ENCODE measurements at places on chromosomes 4 and X. TPM values are rescaled to one million over a fixed set of nuclear protein-coding genes. Genes with fewer than 3 reads are reported as not detected.

The RPS3A gene
- total RNA-seq, result 1,627 TPM

The NXF2 gene
- total RNA-seq, result not detected

The NALF2 gene
- total RNA-seq, result not detected

The CNGA1 gene
- total RNA-seq, result not detected

The SSX2 gene
- not detected for total RNA-seq

The LRCH2 gene
- 2.5 TPM for total RNA-seq

The TCEAL7 gene
- total RNA-seq, result 6.5 TPM

The APBB2 gene
- total RNA-seq, result 89.0 TPM

The ADGRL3 gene
- not detected for total RNA-seq

The MAGED4B gene
- 24.6 TPM for total RNA-seq

The HSFX3 gene
- not detected for total RNA-seq

The NRK gene
- under 0.01 TPM for total RNA-seq

The SPIN2A gene
- total RNA-seq, result 0.59 TPM

The NAA11 gene
- not detected for total RNA-seq

All from osteoblast (primary cell).